Nasal cavity respiratory epithelium epithelial cell of viscerocranial mucosa (primary cell): ENCODE measurements at places on chromosomes 1 and 21. TPM values are rescaled to one million over a fixed set of nuclear protein-coding genes. Genes with fewer than 3 reads are reported as not detected.

FCRL1 gene
- not detected in 2 replicates for total RNA-seq

E2F2 gene
- under 0.01 and 0.36 TPM in 2 replicates for total RNA-seq

EYA3 gene
- 8.2 and 13.6 TPM in 2 replicates for total RNA-seq

SPRR2B gene
- total RNA-seq = 1.0 TPM in 1 of 2 replicates, not detected in the other

HCRTR1 gene
- total RNA-seq = not detected in 2 replicates

CYP4X1 gene
- total RNA-seq = under 0.01 and 2.3 TPM in 2 replicates

SH2D5 gene
- total RNA-seq = 39.8 and 51.6 TPM in 2 replicates

RORC gene
- total RNA-seq = 0.34 and 1.4 TPM in 2 replicates

TRPM2 gene
- total RNA-seq = 0.14 TPM in 1 of 2 replicates, not detected in the other

TLCD4 gene
- total RNA-seq = 0.34 and 0.36 TPM in 2 replicates

LGR6 gene
- under 0.01 TPM in 1 of 2 replicates, not detected in the other for total RNA-seq

ZBTB8A gene
- 10.6 and 11.3 TPM in 2 replicates for total RNA-seq

BTBD8 gene
- total RNA-seq = 3.4 and 7.0 TPM in 2 replicates

AQP10 gene
- 0.14 TPM in 1 of 2 replicates, not detected in the other for total RNA-seq

KLF17 gene
- total RNA-seq = not detected in 2 replicates

TNNI3K gene
- 0.34 and 0.64 TPM in 2 replicates for total RNA-seq

EXTL1 gene
- under 0.01 TPM in 1 of 2 replicates, not detected in the other for total RNA-seq

NASP gene
- 27.7 and 36.0 TPM in 2 replicates for total RNA-seq

FAM229A gene
- total RNA-seq = 0.34 and 0.71 TPM in 2 replicates

S100A9 gene
- total RNA-seq = 1,477 and 2,600 TPM in 2 replicates

VSIG8 gene
- total RNA-seq = 0.34 TPM in 1 of 2 replicates, not detected in the other

ANKRD34A gene
- total RNA-seq = under 0.01 and 0.21 TPM in 2 replicates

LCE3A gene
- total RNA-seq = not detected in 2 replicates

DMBX1 gene
- total RNA-seq = under 0.01 TPM in 1 of 2 replicates, not detected in the other

DISP3 gene
- total RNA-seq = 2.0 TPM in 1 of 2 replicates, not detected in the other

DNASE2B gene
- total RNA-seq = not detected in 2 replicates
